ENCODE measurements at places on chromosomes 2 and 18. TPM values are rescaled to one million over a fixed set of nuclear protein-coding genes. Genes with fewer than 3 reads are reported as not detected.

DNA sequence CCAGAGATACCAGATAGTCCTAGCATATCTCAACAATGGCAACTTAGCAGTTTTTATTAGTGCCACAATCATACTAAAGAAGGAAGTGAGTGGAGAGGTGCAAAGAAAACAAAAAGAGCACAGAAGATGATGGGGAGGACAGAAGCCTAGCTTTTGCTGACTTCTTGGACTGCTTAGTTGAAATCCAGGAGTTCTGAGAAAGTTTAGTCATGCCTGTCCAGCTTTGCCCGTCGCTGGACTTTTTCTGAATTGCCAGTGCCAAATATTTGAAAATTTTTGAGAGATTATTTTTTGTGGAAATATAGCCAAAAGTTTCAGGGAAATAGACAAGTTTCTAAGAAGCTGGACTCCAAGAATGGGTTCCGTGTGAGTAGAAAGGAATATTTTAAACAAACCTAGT lies 558.7 kb upstream of the TNP1 start:
- no peak overlapping the region for H3K27ac ChIP-seq
- H3K27me3 ChIP-seq = no peaks in the 10 kb centered on the region
- DNase-seq = no peak
- H3K36me3 ChIP-seq = no peaks in the 10 kb centered on the region
- H3K4me1 ChIP-seq = no peaks in the 10 kb centered on the region

DNA sequence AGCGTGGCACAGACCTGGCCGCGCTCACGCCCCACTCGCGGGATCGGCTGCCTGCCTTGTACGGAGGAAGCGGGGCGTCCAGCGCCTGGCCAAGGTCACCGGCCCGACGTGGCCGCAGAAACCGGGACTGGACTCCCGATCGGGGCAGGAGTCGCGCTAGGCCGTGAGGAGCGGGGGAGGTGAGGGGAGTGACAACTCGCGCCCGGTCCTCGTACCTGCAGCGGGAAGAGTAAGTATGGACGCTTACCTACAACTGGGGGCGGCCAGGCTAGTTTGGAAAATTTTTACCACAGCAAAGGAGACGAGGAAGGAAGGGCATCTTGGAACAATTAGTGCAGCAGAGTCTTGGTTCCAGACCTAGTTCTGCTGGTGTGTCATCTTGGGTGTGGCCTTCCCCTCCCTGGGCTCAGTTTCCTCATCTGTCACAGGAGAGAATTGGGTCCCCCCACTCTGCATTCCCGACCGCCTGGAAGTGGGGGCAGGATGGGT lies 693 bp downstream of the UBE2F start:
- peaks cover 45% of the 10 kb centered on the region for H3K4me1 ChIP-seq
- peak; percentile 9 for DNase-seq
- peak overlapping the region; percentile 14 for H3K27ac ChIP-seq
- no peaks in the 10 kb centered on the region for H3K27me3 ChIP-seq

DNA sequence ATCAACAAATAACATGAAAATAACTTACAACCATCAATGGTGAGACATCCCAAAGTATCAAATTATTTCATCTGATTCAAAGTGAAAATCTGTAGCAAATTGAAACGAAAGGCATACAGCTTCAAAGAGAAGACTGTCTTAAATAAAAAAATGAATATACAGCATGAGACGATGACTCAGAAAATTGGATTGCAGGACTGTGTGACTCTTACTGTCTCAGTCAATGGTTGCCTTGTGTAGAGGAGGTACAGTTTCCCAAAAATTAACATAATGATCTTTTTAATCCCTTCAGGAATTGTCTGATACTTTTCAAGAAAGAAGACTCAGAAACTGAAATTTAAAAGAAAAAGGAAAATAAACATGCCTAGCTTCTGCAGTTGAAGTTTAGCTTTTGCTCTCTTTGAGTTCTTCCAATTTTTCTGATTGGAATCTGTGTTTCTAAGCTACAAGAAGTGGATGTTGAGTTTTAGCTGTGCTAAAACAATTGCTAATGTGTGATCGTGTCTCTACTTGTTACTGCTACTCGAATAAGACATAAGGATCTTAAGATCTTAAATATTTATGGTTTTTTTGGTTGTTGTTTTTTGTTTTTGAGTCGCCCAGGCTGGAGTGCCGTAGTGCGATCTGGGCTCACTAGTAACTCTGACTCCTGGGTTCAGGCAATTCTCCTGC lies 41.1 kb upstream of the EPB41L3 start:
- no peaks in the 10 kb centered on the region for H3K27me3 ChIP-seq
- no peaks in the 10 kb centered on the region for H3K36me3 ChIP-seq
- no peak overlapping the region for H3K4me3 ChIP-seq
- no peak for DNase-seq

GRCh38 chr18:24987303-24988252 lies 364.4 kb downstream of the ZNF521 start:
- H3K27ac ChIP-seq = no peak overlapping the region
- H3K27me3 ChIP-seq = no peaks in the 10 kb centered on the region
- H3K4me1 ChIP-seq = no peaks in the 10 kb centered on the region
- no peak for DNase-seq

GRCh38 chr18:76379226-76380126 lies 115.6 kb downstream of the ZNF516 start:
- H3K27me3 ChIP-seq = no peaks in the 10 kb centered on the region
- DNase-seq = no peak
- H3K4me3 ChIP-seq = no peak overlapping the region
- H3K4me1 ChIP-seq = peaks cover 27% of the 10 kb centered on the region
- H3K27ac ChIP-seq = no peak overlapping the region

DNA sequence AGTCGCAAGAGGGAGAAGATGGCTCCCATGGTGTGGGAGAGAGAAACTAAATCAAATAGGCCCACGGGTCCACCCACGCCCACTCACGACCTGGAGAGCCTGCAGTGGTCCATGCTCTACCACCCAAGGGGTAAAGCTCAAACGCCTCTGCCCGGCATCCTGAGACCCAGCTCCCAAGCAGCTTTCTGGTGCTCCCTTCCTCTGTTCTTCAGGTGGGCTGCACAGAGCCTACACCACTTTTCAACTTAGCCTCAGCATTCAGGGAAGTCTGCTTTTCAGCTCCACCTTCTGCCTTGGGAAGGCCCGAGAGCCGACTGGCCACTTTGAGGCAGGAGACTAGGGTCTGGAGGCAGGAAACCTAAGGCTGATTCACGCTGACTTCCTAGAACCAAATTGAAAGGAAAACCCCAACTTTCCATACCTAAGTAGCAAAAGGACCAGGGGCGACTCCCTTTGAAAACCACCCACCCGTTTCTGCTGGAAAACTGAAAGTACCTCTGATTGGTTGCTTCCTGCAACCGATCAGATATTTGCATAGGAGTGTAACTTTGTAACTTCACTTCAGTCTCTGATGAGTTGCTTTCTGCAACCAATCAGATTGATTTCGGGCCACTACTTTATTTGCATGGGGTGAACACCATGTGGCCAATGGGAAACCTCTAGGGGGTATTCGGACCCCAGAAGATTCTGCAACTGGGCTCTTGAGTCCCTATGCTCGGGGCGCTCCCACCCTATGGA lies 26.8 kb upstream of the SPATA3 start:
- DNase-seq = no peak
- no peaks in the 10 kb centered on the region for H3K27me3 ChIP-seq
- no peak overlapping the region for H3K27ac ChIP-seq

GRCh38 chr2:232529806-232530547 lies 4.0 kb downstream of the CHRND start:
- no peak overlapping the region for H3K4me3 ChIP-seq
- H3K4me1 ChIP-seq = peaks cover 13% of the 10 kb centered on the region
- peaks cover 25% of the 10 kb centered on the region for H3K27me3 ChIP-seq
- no peak for DNase-seq

Gene RESP18
- total RNA-seq = not detected

DNA sequence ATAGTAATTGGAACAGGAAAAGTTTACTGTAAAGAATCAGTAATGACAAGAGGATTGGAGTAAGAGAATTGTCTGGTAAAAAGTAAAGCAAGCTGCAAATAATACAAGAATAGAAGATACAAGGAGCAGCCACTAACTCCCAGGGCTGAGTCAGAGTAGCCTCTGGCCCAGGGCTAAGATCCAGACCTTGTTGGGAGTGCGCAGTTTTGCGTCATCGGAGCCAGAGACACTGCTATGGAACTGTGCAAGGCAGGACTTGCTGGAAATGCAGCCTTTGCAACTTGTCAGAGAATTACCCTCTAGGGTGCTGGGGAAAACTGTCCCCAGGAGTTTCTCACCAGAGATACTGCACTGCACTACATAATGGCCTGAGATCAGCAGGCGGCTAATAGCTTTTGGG lies 135.2 kb downstream of the NYAP2 start:
- no peaks in the 10 kb centered on the region for H3K36me3 ChIP-seq
- DNase-seq = no peak
- H3K4me1 ChIP-seq = no peaks in the 10 kb centered on the region
- no peak overlapping the region for H3K4me3 ChIP-seq

DNA sequence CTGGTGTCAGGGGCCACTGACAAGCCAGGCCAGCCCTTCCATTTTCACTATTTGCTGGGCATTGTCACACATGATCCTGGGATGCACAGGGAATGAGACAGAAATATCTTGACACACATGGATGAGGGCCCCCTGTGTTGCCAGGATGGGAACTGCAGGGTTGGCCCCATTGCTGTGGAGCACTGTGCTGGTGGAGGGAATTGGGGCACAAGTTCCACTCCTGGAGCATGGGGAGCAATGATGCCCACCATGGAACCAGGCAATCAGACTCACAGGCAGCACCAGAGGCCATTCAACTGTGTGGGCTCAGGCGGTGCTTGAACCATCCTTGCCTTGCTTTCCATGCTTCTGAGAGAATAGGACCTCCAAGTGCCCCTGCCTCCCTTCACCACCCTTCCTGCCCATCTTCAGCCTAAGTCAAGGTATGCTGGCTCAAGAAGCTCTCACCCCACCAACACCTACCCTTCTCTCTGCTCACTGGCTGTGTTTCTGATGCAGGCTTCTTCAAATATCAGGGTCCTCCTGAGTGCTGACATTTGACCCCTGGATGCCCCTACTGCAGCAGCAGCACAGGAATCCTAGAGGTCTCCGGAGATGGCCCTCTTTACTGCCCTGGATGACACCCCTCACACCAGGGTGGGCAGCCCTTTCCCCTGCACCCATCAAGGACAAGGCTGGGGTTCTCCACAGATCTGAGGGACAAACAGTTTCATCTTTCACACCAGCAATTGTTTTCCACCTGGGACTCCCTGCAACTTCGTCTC lies 11.0 kb downstream of the ADRA2B start:
- no peaks in the 10 kb centered on the region for H3K36me3 ChIP-seq
- no peak overlapping the region for H3K27ac ChIP-seq
- H3K4me3 ChIP-seq = no peak overlapping the region
- no peaks in the 10 kb centered on the region for H3K4me1 ChIP-seq

Gene ZNG1B
- 33.9 TPM for total RNA-seq

GRCh38 chr18:50358844-50359243 lies 16.0 kb upstream of the SKA1 start:
- H3K4me1 ChIP-seq = peaks cover 6% of the 10 kb centered on the region
- no peaks in the 10 kb centered on the region for H3K36me3 ChIP-seq
- no peaks in the 10 kb centered on the region for H3K27me3 ChIP-seq

Gene ANTXR1
- total RNA-seq = not detected

GRCh38 chr2:224077773-224078507 lies 38.9 kb upstream of the SERPINE2 start:
- no peaks in the 10 kb centered on the region for H3K27me3 ChIP-seq
- no peaks in the 10 kb centered on the region for H3K4me1 ChIP-seq
- no peak overlapping the region for H3K4me3 ChIP-seq

GRCh38 chr2:27379383-27379835 lies 1.1 kb downstream of the ZNF513 start:
- H3K27me3 ChIP-seq = no peaks in the 10 kb centered on the region
- peak overlapping the region; percentile 50 for H3K27ac ChIP-seq
- H3K4me3 ChIP-seq = peak overlapping the region; percentile 66
- no peak for DNase-seq

Gene CXCR1
- total RNA-seq = not detected

DNA sequence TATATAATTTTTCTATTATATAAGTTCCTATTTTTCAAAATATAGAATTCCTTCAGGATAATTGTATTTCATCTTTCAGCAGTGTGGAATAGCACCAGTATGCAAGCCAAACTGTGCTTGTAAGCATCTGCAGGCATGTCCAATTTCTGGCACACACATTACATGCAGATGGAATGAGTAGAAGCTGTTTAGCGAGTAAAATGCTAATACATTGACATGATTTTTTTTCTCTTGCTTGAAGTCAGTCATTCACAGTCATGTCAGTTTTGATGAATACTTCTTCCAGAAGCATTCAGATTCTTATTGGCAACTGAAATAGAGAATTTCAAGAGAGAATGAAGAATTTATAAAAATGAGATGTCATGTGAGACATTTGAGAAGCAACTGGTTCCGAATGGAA lies 109.4 kb downstream of the CERS6 start:
- peaks cover 10% of the 10 kb centered on the region for H3K36me3 ChIP-seq
- no peaks in the 10 kb centered on the region for H3K4me1 ChIP-seq
- no peaks in the 10 kb centered on the region for H3K27me3 ChIP-seq
- no peak for DNase-seq

- no peak for DNase-seq
- H3K36me3 ChIP-seq = no peaks in the 10 kb centered on the region
- H3K27ac ChIP-seq = no peak overlapping the region
- no peak overlapping the region for H3K4me3 ChIP-seq
- H3K27me3 ChIP-seq = no peaks in the 10 kb centered on the region
Observed at GRCh38 chr2:181036848-181037603, 56.6 kb downstream of the UBE2E3 start.

Gene HTR2B
- 0.14 TPM for total RNA-seq

GRCh38 chr2:215328066-215328465 lies 16.2 kb downstream of the ATIC start:
- DNase-seq = no peak
- H3K27ac ChIP-seq = no peak overlapping the region
- H3K36me3 ChIP-seq = peaks cover 78% of the 10 kb centered on the region
- no peaks in the 10 kb centered on the region for H3K4me1 ChIP-seq
- H3K27me3 ChIP-seq = no peaks in the 10 kb centered on the region
- no peak overlapping the region for H3K4me3 ChIP-seq

DNA sequence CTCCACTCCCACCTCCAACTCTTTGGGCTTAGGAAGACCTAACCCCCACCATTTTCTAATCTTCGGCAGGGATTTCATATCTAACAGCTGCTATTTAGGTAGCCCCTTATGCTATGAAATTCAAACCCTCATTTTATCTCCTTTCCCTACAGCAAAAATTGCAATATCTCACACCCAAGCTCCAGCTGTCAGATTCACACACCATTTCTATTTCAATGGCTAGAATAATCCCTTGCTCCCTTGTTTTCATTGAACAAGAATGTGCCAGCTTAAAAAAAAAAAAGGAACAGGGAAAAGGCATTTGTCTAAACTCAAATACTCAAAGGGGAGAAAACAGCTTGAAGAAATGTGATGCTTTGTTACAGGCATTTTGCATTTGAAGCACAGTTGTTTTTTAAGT lies 850.6 kb upstream of the ACVR2A start:
- no peak overlapping the region for H3K4me3 ChIP-seq
- no peaks in the 10 kb centered on the region for H3K36me3 ChIP-seq
- no peaks in the 10 kb centered on the region for H3K4me1 ChIP-seq
- peaks cover 4% of the 10 kb centered on the region for H3K27me3 ChIP-seq
- H3K27ac ChIP-seq = no peak overlapping the region
- no peak for DNase-seq

Gene POMC
- total RNA-seq = 4.5 TPM

- no peak overlapping the region for H3K4me3 ChIP-seq
- no peak overlapping the region for H3K27ac ChIP-seq
- H3K27me3 ChIP-seq = no peaks in the 10 kb centered on the region
- no peaks in the 10 kb centered on the region for H3K36me3 ChIP-seq
Observed at GRCh38 chr2:191417746-191418145, 172.5 kb downstream of the MYO1B start.

Gene EPAS1
- total RNA-seq = 4.2 TPM

Gene MROH2A
- total RNA-seq = not detected

GRCh38 chr2:156396126-156396525 lies 40.1 kb upstream of the GPD2 start:
- H3K27ac ChIP-seq = no peak overlapping the region
- no peak overlapping the region for H3K4me3 ChIP-seq
- H3K4me1 ChIP-seq = peaks cover 18% of the 10 kb centered on the region
- no peaks in the 10 kb centered on the region for H3K36me3 ChIP-seq

Gene SPATA3
- not detected for total RNA-seq

Gene SEPTIN10
- 2.0 TPM for total RNA-seq

Gene ALLC
- total RNA-seq = not detected

Gene UNC80
- total RNA-seq = not detected

All from CD4-positive, alpha-beta T cell (primary cell).